Bone marrow (tissue), 2 donors: ENCODE measurements at places on chromosomes 1 and 21.

DNA sequence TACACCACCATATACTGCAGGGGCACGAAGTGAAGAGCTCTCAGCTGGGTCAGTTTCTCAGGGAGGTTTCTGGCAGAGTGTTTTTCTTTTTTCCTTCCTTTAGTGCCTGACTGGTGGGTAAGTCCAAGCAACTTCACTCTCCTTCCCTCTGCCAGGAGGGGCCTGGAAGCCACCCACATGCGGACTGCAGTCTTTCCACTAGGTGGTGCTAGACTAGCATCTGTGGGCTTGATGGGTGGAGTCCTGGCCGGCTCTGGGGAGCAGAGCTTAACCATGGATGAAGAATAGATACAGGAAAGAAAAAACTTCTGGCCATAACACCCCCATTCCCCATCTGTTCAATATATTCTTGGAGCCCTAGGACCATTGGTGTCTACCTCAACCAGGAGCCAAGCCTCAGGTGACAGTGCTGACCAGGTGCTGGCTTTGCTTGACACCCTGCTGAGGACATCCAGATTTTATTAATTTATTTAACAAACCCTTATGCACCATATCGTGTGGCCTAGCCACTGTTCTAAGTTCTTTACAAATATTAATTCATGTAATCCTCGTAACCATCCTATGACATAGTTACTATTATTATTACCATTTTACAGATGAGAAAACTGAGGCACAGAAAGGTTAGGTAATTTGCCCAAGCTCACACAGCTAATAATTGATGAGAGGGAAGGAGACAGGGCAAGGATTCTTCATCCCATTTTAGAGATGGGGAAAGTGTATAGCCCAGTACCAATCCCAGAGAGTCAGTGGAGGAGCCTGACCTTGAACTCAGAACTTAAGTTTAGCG, 126.7 kb upstream of the CSF3R start:
- DNase-seq: no peak

DNA sequence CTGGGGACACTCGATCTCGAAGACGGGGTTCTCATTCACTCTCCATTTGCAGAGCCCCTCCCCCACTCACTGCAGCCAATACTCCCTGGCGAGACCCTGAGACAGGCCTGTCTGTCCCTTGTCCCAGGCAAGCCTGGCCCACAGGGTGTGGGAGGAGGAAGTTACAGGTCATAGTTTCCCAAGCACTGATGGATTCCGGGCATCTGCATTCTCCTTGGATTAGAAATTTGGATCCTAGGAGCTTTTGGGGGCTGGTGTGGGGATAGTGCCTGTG, 11.3 kb downstream of the WNT3A start:
- no peak for DNase-seq

- no peak for DNase-seq
Measured at GRCh38 chr21:42538479-42539275, 25.0 kb downstream of the SLC37A1 start.

DNA sequence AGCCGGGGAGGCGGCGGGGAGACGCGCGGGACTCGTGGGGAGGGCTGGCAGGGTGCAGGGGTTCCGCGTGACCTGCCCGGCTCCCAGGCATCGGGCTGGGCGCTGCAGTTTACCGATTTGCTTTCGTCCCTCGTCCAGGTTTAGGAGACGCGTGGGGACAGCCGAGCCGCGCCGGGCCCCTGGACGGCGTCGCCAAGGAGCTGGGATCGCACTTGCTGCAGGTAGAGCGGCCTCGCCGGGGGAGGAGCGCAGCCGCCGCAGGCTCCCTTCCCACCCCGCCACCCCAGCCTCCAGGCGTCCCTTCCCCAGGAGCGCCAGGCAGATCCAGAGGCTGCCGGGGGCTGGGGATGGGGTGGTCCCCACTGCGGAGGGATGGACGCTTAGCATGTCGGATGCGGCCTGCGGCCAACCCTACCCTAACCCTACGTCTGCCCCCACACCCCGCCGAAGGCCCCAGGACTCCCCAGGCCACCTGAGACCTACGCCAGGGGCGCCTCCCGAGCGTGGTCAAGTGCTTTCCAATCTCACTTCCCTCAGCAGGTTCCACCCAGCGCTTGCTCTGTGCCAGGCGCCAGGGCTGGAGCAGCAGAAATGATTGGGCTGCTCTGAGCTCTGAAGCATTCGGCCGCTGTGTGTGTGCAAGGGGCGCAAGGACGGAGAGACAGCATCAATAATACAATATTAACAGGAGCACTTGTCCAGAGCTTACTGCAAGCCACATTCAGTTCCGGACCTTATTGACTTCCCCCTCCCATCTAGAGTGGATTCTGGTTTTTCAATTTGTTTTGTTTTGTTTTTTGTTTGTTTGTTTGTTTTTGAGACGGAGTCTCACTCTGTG, 10.3 kb downstream of the SIM2 start:
- no peak for DNase-seq

DNA sequence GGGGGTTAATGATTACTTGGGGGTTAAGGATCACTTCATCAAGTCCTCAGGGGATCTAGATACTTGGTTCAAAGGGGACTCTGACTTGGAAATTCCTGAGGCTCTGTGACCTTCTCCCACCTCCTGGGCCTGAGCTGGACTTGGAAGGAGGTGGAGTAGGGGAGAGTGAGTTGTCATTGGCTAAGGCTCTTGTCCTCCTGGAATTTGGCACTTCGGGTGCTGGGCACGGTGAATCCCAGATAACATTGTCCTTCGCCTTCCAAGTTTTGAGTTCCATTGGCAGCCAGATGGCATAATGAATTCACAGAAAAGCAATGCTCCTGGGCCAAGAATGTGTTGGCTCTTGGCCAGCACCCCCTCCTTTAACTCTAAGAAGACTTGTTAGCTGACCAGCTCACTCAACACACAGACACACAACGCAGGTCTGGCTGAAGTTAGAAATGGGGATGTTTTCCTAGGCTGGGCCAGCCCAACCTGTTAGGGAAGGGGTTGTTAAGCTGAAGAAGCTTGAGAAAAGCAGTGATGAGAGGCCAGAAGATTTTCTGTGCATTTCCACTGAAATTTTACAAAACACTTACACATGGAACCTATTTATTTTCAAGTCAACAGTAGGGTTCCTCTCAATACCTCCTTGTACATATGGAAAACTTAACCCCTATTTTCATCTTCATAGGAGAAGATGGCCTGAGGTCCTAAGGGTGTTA, 29.7 kb downstream of the SLC26A9 start:
- DNase-seq: no peak

GRCh38 chr1:114737314-114737849, 20.4 kb downstream of the CSDE1 start:
- DNase-seq: no peak

DNA sequence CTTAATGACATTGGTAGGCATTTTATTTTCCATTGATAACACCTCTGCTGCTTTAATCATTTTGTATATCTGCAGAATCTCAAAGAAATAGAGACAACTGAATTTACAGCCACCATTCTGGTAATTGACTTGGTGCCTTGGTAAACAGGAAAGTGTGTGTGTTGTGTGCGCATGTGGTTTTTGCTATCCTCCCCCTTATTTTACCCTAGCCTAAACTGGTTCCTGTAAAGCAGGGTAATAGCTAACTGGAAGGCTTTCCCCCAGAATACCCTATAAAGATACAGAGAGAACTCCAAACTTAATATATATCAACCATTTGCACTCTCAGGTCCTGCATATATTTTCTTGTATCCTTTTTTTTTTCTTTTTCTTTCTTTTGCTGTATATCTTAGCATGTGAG, 149.5 kb upstream of the ADGRL4 start:
- no peak for DNase-seq

DNA sequence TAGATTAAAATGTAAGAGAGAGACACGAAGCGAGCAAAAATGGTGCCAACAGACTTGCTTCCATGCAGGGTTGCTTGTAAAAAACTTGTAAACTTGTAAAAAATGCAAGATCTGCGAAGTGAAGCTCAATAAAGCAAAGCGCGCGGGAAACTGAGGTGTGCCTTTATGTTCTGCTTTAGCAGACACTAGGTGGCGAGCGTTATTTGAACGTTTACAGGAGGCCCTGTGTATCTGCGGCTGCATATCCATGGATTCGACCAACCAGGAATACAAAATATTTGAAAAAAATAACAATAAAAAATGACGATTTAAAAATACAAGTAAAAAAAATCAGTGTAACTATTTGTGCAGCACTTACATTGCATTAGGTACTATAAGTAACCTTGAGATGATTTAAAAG, 1.5 kb downstream of the UBE2G2 start:
- DNase-seq: no peak

DNA sequence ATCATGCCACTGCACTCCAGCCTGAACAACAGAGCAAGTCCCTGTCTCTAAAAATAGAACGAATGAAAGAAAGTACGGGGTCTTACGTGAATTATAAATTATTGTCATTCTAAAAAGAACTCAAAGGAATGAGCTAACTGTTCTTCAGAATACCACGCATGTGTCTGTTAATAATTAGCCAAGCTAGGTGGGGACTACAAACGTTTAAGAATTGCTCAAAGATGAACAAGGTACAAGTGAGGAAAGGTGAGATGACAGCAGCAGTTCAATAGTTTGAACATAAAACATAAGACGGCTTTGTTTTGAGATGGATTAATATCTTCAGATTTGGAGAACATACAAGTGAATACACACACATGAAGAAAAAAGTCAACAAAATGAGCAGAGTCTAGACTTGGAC, 79.6 kb downstream of the UBR4 start:
- no peak for DNase-seq

DNA sequence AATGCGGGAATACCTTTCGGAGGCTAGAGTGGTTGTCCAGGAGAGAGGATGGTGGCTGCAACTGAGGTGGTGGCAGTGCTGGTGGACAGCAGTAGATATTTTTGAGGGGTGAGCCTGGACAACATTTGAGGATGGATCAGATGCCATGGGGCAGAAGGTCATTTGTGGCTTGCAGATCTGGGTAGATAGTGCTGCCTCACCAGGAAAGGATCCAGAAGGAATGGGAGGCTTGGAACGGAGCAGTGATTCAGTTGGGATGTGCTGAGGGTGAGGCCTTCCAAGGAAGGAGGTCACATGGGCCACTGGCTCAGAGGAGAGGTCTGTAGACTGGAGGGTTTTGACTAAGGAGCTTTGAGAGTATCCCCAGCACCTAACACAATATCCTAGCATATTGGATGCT, 110.8 kb upstream of the KAZN start:
- DNase-seq: no peak

DNA sequence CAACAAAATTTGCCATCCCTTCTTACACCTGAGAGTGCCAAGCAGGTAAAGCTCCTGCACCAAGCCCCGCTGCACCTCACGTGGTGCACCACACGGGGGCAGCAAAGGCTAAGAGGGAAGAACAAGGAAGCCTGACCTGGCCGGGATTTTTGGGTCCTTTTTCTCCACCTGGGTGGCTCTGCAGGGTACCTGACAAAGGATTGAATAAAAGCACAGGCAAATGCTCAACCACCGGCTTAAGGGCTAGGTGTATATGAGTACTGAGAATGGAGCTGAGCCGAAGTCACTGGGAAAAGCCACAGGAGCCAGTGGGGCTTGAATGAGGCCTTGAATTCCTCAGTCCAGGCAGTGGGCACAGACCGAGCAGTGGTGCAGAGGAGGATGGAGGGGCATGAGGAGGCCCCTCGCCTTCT, 36.4 kb downstream of the ZNF697 start:
- peak; percentile 25 for DNase-seq

DNA sequence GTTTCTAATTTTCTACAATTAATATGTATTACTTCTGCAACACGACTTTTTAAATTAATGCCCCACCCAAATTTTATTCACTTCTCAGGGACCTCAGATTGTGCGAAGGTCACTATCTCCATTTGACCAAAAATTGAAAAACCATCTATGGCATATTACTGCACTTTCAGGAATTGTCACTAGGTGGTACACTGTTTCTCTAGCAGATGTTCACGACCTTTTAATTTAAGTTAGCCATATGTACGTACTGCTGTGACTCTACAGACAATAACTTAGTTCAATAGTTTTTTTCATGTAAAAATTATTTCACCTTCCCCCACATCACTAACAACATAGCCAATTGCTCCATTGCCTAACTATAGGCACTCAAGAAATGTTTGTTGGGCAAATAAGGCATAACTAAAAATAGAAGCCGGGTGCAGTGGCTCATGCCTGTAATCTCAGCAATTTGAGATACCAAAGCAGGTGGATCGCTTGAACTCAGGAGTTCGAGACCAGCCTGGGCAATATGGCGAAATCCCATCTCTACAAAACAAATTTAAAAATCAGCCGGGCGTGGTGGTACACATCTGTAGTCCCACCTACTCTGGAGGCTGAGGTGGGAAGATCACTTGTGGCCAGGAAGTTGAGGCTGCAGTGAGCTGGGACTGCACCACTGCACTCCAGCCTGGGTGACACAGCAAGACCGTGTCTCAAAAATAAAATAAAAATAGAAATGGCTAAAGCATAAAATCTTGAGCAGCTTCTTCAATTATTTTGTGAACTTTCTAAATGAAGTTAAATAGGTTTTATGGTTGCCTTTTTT, 75.7 kb upstream of the PKN2 start:
- no peak for DNase-seq

GRCh38 chr1:1290238-1290731, 10.0 kb downstream of the SCNN1D start:
- no peak for DNase-seq

DNA sequence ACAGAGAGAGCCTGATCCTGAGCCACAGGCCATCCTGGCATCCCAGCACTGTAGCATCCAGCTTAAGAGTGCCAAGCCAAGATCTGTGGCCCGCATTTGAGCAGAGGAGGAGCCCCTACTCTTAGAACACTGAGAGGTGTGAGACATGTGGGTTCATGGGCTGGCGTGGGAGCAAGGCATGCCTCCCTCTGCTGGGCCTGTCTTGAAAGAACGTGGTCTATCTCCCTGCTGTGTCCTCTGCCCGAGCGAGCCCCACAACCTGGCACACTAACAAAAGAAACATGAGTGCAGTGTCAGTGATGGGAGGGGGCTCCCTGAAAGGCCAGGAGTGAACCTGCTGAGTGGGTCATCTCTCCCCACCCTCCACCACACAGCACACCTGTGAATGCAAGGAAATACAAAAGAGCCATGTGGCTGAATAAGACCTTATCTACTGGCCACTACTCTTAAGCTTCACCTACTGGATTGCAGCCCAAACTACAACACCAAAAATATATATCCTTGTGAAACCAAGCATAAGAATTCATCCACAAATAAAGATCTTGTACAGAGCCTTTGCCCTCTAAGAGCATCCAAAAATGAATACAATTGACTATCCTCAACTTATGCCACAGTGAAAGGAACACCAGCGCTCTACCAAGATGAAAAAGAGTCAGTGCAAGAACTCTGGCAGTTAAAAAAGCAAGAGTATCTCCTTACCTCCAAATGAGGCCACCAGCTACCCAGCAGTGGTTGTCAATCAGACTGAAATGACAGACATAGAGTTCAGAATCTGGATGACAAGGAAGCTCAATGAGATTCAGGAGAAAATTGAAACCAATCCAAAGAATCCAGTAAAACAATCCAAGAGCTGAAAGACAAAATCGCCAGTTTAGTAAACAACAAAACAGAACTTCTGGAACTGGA, 259.4 kb upstream of the DAB1 start:
- DNase-seq: no peak
